NCI-H69 (cell line): ENCODE measurements at places on chromosomes 16 and 17.

DNA sequence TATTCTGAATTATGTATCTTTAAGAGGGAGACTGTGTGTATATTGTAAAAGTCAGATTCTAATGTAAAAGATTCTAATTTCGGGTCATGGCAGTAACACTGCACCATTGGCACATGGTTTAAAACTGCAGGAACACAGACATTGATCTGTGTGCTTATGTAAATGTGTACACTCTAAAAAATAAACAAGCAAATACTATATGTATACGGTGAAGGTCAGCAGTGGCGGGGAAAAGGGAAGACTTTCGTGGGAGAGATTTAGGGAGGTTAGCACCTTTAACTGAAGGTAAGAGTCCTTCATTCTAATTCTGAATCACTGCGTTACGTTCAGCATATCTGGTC lies 157.8 kb upstream of the FAM20A start:
- no peak for DNase-seq

DNA sequence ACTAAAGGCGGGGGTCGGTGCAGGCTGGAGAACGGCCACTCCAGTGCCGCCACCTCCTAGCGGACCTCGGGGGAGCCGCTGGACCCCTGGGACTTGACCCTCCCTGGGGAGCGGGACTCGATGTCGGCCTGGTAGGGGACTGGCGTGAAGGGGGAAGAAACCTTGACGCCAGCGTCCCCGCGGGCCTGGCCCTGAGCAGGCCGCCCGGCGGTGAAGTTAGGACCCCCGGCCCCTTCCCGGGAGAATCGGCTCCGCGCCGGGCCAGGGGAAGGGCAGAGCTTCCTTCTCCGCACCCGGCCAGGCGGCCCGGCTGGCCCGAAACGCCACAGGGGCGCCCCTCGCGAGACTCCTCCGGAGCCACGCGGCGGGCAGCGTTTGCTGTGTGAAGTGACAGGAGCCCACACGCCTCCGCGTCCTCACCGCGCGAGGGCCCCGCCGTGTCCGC lies 389 bp downstream of the DUS1L start:
- DNase-seq: peak; percentile 58

- no peak for DNase-seq
These were observed 354.0 kb upstream of the EEF2KMT start for GRCh38 chr16:5451641-5452040.

DNA sequence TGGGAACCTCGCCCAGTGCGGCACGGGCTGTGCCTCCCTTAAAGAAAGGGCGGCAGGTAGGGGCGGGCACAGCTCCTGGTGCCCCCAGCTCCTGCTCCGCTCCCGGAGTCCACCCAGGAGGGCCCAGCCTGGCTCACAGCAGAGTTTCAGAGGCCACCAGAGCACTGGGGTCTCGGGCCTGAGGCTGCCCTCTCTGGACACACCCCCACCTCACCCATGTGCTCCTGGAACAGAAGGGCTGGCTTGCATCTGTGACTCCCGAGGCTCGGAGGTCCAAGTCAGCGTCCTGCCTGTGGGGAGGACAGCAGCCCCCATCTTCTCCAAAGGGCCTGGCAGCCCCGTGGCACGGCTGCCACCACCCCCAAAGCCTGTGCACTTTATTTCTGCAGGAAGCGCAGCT lies 62.7 kb downstream of the RBFOX3 start:
- no peak for DNase-seq

DNA sequence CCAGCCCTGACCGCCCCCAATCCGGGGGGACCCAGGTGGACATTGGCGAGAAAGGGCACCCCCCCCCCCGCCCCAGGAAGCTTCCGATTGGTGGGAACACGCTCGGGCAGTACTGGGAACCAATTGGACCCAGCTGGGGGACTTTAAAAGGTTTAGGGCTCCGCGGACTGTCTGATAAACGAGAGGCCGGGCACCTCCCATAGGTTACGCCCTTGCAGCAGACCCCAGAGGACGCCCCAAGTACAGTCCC lies 245 bp downstream of the TMEM256 start:
- no peak for DNase-seq

- no peak for DNase-seq
These were observed 2.1 kb downstream of the CPPED1 start for GRCh38 chr16:12801511-12802042.

GRCh38 chr16:66272461-66272860 lies 94.0 kb upstream of the CDH5 start:
- no peak for DNase-seq

GRCh38 chr16:10895053-10895946 lies 18.3 kb downstream of the CIITA start:
- DNase-seq: no peak

DNA sequence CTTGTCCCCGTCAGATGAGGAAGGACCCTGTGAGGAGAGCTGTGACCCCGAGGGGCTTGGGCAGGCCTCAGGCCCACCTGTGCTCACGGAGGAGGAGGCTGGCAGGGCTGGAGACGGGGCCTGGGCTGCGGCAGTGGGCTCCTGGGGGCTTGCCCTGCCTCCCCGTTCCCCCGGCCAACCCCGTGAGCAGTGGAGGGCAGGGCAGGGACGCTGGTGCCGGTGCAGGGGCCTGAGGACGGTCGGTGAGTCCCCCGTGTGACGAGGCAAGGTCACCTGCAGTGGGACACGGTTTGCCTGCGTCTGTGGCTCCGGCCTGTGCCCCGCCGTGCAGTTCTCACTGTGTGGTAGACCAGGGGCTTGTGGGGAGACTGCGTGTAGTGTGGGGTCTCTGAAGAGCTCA lies 8.3 kb upstream of the RHOT2 start:
- no peak for DNase-seq

GRCh38 chr16:66598111-66598510 lies 6.4 kb upstream of the CMTM3 start:
- no peak for DNase-seq

GRCh38 chr16:20129375-20129774 lies 55.7 kb upstream of the GPR139 start:
- DNase-seq: no peak

DNA sequence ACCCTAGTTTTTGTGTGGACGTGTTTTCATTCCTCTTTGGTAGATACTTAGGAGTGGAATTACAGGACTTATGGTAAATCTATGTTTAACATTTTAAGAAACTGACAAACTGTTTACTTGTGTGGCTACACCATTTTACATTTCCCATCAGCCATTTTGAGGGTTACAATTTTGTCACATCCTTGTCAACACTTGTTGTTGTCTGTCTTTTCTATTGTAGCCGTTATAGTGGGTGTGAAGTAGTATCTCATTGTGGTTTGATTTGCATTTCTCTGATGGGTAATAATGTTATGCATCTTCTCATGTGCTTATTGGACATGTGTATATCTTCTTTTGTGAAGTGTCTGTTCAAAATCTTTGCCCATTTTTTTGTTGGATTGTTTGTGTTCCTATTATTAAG lies 4.5 kb downstream of the FTO start:
- DNase-seq: no peak

- no peak for DNase-seq
These were observed 12.9 kb downstream of the CMIP start for GRCh38 chr16:81457326-81458133.

DNA sequence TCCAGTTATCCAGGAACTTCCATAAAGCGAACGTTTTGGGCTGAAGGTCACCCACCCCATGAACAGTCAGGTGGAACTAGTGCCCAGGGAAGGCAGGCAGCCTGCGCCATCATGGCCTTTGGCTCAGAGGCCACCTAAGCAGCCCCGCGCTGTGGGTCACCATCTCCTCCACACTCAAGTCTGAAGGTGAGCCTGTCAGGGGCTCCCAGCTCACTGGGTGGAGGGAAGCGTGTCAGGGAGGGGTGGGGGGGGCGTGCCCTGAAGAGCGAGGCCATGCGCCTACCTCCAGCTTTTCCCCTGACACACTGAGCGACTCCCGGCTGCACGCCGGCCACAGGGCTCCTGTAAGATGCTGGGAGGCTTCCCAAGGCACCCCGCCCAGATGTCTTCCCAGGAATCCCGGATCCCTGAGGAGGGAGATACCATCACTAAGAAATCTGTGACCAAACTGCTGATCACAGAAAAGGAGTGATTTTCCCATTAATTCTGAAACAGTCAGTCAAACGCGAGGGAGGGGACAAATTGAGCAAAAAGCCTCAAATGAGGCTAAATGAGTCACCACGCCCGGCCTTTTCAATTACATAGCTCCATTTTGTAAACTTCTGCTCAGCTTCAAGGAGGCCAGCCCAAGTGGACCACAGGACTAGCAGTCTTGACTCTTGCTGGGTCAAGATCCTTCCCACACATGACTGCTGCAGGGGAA lies 26.5 kb upstream of the SLC25A19 start:
- DNase-seq: no peak

DNA sequence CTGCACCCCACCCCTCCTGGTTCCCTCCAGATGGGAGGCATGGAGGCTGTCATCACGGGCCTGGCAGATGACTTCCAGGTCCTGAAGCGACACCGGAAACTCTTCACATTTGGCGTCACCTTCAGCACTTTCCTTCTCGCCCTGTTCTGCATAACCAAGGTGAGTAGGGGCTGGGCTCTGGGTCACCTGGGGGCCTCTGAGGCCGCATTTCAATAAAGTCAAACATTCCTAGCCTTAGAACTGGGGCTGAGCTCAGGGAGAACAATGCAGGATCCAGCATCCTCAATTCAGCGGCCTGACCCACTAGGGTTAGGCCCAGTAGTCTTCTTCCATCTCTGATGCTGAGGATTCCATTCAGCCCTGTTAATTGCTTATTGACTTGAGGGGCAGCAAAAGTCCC lies 42.1 kb downstream of the SLC6A2 start:
- DNase-seq: no peak

DNA sequence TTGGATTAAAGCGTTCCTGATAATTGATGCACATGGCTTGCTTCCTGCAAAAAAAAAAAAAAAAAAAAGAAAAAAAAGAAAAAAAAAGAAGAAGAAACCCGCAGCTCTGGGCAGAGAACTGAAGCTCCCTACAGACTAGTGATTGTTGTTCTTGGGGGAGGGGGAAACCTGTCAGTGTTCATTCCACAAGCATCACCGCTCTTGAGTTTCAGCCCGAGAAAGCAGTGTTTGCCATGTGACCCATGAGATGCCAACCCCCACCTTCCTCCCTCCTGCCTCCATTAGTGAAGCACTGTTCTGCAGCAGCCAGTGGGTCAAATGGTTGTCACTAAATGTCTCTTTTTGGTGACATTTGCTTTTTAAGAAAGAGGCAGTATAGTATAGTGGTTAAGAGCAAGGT lies 1.7 kb downstream of the USP43 start:
- DNase-seq: peak; percentile 42

DNA sequence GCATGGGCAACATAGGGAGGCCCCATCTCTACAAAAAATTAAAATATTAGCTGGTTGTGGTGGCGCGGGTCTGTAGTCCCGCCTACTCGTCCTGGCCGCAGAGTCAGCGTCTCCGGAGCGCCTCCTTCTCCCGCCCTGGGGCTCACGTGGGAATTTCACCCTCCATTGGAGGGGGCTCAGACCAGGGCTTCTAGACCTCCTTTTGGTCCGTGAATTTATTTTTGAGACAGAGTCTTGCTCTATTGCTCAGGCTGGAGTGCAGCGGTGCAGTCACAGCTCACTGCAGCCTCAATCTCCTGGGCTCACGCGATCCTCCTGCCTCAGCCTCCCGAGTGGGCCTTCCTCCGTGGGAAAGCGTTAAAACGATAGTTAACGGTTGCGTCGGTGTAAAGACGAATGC lies 394 bp upstream of the NME4 start:
- DNase-seq: peak; percentile 86

DNA sequence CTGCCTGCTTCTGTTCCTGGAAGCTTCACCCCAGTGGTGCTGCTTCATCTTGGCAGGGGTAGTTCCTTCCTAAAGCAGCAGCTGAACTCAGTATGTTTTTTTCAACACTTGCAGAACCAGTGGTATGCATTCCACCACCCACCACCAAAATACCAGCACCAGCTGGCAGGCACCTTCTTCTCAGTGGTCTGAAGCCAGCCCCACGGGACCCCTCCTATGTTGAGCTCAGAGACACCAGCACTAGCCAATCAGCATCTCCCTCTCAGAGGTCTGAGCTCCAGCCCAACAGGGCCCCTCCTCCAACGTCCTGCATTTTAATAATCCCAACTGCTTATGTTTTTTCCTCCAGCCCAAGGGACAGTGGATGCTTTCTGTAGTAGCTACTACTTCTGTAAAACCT lies 299.6 kb upstream of the CCL2 start:
- no peak for DNase-seq

- no peak for DNase-seq
These were observed 4.0 kb downstream of the MAFG start for GRCh38 chr17:81923302-81924260.

GRCh38 chr17:42283241-42284023 lies 4.9 kb upstream of the STAT5A start:
- DNase-seq: no peak

- DNase-seq: no peak
These were observed 70.3 kb upstream of the MMP2 start for GRCh38 chr16:55408661-55409060.

DNA sequence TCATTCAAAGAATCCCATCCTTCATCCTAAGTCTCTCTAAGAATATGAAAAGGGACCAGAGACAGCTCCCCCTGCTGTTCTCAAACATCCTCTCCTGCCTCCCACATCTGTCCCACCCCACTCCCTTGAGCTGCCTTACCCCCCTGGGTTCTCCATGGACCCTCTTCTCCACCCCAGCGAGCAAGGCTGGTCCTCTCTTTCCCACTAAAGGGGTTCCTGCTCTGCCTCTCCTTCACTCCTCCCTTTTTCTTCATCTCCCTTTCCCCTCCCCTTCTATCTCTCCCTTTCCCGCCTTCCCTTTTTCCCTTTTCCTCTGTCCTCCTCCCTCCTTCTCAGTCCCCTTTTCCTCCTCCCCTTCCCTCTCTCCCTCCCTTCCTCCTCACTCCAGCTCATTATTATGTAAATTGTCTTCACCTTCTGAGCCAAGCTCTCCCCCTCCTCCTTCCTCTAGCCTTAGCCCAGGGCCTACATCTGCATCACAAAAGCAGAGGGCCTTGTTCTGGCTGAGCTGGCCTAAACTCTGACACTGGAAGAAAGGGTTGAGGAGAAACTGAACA lies 90.0 kb downstream of the GNAO1 start:
- DNase-seq: peak; percentile 85

DNA sequence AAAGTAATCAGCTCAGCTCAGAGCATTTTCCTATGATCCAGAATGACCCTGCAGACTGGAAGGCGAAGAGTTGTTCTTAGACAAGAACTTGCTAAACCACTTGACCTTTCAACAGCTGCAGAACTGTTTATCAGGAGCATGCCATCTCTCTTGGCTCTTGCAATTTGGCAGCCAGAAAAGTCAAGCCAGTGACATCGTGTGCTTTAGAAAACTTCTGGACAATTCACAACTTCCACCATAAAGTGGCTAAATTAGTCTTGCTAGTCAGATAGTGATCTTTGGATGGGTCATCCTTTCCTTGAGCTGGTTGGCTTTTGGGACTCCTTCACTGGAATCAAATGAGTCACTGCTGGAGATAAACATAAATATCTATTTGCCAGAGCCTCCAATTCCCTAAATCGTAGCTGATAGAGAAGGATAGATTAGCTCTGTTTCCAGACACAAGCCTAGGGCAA lies 146.5 kb downstream of the MAP2K6 start:
- no peak for DNase-seq

DNA sequence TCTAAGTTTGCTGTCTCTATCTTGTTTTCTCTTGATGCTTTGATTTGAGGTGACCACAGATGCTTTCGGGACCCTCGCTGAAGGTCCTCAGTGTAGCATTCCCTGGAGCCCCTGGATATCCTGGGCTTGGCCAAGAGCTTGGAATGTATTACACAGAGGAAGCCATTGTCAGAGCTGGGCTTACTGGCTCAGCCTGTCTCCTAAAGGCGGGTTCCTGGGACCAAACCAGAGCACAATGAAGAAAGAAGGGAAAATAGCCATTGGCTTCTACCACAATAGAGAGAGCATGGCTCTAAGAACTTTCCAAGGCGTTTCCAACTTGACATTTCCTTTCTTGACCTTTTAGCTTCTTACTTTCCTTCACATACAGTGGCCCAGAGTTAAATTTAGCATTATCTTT lies 229.3 kb downstream of the HS3ST3A1 start:
- DNase-seq: no peak

- no peak for DNase-seq
These were observed 100.9 kb downstream of the C16orf95 start for GRCh38 chr16:87216148-87216840.
